Right renal pelvis (tissue), 4 donors: ENCODE measurements at places on chromosomes 11 and 22. TPM values are rescaled to one million over a fixed set of nuclear protein-coding genes. Genes with fewer than 3 reads are reported as not detected.

DNA sequence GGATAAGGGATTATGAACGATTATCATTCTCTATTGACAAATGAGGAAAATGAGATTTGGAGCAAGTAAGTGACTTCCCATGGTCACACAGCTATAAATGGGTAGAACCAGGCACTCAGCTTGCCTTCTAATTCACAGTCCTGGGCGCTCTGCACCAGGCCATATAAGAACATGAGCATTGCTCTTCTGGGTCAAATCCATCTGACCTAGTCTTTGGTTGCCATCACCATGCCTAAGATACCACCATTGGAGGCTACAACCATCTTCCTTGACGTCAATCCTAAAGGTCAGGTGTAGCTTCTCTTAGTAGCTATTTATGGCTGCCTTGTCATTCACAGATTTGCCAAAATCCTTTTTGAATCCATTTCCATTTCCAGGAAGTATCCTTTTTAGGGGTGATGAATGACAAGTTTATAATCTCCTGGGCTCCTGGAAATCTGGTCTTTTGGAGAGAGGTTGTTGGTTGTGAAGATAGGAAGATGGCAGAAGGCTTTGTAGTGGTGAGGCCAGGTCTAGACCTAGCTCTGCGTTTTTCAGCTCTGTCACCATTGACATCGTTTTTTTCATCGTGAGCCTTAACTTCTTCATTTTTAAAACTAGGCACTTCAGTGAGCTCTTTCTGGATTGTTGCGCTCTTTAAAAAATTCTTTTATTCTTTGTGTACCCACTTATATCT, 11.1 kb downstream of the ZBTB16 start:
- no peak for DNase-seq

DNA sequence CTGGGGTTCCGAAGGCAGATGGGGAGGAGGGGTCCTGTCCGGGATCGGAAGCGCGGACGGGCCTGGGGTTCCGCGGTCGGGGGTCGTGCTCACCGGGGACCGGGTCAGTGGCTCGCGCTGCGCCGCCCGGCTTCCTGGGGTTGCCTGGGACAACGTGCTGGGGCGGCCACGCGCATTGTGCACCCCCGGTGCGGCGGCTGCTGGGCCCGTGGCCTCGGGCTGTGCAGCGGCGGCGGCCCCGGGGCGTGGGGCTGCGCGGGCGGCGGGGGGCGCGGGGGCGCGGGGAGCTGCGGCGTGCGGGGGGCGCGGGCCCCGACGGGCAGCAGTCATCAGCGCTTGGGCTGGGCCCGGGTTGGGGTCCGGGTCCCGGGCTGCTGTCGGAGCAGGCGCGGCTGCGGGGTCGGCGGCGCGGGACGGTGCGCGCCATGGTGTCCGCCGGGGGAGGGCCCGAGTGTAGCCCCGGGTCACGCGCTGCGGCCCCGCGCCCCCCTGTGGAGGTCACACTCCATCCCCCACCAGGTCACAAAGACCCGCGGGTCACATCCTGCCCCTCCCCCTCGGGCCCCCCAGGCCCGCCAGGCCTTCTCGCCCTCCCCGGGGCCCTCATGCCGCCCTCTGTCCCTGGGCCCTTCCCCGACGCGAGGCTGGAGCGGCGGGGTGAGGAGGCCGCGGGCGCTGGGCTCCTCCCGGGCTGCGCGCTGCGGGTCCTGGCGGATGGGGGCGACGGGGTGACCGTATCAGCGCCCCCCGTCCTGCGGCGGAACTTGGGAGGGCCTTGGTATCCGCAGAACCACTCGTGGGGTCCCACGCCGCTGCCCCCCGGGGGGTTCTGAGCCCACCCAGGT, at the start of gene TTLL8:
TTLL8 (minus strand) TSS at position 238 of the 845 bp plus-strand sequence.
- no peak for DNase-seq

DNA sequence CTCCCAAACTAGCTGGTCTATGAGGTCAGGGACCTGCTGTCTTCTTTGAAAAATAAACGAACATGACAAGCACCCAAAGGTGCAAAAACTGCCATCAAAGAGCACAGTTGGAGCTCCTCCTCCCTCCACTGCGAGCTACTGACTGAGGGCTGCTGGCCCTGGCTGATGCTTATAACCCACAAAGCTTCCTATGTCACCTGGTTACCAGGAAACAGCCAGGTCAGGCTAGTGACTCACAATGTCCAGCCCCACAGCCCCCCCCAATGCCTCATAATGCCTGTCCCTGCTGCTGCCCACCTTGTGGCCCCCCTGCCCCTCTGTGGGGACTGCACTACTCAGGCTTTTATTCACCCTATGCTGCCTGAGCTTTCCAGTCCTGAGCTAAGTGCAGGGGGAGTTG, at the start of gene DRICH1:
DRICH1 (minus strand) TSS at position 144 of the 400 bp plus-strand sequence. CDS start 298 bp downstream, outside the sequence.
- DNase-seq, result no peak

- no peak for DNase-seq
Measured at GRCh38 chr11:129731316-129731715, 84.3 kb upstream of the TMEM45B start.

GRCh38 chr11:123475469-123475868, 45.4 kb downstream of the GRAMD1B start:
- peak; percentile 24 for DNase-seq

DNA sequence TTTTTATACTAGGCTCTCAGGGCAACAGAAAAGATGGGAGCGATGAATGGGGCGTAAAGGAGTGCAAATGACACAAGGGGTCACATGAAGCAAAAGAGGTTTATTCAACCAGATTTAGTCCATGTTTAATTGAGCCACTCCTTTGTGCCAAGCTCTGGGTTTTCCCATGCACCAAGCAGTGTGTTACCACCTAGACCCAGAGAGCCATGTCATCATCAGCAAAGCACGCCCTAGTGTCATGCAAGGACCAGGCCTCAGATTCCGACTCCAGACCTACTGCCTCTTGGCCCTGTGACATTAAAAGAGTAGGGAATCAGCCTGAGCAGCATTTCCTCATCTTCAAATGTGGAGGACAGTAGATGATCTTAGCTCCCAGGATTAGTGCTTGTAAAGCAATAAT, 1.1 kb upstream of the IGLL5 start:
- no peak for DNase-seq

DNA sequence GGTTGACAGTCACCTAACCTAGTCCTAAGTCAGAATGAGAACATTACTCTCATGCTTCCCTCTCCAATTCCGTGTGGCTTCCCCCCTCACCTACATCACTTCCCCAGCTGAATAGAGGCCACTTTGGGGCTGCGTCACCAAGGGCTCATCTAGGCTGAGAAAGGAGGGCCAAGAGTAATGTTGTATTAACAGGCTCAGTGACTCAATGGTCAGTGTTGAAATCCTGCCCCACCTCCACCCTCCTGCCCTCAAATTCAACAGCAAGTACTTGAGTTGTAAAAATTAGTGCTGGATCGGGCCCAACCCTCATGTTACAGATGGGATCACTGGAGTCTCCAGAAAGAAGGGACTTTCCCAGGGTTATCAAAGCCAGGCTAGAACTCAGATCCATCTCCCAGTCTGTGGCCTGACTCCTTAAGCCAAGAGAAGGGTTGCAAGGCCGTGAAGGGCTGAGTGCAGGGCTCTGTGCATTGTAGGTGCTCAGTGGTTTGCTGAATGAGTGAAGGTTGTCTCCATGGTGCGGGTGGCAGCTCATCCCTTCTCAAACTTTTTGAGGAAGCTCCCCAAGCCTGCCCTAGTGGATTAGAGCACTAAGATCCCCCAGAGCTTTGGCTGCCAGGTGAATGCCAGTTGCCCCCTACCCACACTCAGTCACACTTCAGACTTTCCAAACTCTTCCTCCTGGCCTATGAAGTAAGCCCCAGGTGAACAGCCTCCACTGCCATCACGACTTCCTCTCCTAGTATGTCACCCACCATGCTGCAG, 3.2 kb downstream of the DGAT2 start:
- no peak for DNase-seq

GRCh38 chr22:21991304-21991596, 8.7 kb upstream of the TOP3B start:
- DNase-seq, result no peak

GRCh38 chr11:62048100-62048499, 75.7 kb upstream of the INCENP start:
- no peak for DNase-seq

DNA sequence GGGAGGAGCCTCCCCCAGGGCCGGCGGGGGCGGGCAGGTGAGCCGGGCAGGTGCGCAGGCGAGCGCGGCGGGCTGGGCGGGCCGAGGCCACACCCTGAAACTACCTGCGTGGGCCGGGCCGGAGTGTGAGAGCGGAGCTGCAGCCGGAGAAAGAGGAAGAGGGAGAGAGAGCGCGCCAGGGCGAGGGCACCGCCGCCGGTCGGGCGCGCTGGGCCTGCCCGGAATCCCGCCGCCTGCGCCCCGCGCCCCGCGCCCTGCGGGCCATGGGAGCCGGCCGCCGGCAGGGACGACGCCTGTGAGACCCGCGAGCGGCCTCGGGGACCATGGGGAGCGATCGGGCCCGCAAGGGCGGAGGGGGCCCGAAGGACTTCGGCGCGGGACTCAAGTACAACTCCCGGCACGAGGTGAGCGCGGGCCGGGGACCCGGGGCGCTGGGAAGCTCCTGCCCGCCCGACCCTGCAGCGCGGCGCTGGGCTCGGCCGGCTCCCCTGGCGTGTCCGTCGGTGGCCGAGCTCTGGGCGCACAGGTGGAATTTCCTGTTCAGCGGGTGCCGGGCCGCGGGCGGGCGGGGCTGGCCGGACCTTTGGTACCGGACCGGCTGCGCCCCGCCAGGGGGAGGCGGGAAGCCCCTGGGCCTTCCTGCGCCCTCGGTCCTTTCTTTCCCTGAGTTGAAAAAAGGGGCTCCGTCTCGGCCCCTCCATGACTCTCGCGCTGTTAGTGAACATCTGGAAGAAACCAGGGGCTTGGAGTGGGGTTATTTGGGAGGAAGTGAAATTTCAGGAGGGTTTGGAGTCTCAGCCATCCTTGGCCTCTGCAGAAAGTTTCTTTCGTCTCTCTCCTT, at the start of gene ST14:
ST14 (plus strand) TSS at position 126 of the 841 bp plus-strand sequence; CDS start at position 324, 198 bp downstream.
- no peak for DNase-seq

- no peak for DNase-seq
Measured at GRCh38 chr11:126460417-126461095, 105.1 kb downstream of the ST3GAL4 start.

DNA sequence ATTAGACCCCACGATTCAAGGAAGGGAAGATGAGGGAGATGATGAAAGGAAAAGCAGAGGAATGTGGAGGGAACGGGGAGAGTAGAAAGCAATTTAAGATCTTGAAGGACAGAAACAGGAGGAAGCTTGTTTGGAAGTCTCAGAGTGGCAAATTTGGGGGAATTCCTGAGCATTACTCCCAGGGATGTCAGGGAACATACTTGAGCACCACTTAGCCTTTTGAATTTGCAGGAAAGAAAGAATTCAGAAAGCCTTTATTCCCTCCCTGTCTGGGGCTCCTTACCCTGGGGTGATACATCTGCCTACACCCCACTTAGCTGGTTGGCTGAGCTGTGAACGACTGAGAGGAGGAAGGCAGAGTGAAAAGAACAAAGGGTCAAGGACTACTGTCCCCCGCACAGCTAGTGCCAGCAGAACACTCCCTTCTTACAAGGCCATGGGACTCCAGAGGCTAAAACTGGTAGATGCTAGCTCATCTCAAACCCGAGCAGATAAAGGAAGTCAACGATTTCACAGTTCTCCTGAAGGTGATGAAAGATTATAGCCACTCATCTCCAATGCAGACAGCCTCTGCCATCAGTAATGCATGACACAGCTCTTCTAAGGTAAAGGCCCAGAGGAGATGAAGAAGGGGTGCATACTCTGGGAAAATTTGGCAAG, 84.0 kb upstream of the AKIP1 start:
- DNase-seq, result no peak

DNA sequence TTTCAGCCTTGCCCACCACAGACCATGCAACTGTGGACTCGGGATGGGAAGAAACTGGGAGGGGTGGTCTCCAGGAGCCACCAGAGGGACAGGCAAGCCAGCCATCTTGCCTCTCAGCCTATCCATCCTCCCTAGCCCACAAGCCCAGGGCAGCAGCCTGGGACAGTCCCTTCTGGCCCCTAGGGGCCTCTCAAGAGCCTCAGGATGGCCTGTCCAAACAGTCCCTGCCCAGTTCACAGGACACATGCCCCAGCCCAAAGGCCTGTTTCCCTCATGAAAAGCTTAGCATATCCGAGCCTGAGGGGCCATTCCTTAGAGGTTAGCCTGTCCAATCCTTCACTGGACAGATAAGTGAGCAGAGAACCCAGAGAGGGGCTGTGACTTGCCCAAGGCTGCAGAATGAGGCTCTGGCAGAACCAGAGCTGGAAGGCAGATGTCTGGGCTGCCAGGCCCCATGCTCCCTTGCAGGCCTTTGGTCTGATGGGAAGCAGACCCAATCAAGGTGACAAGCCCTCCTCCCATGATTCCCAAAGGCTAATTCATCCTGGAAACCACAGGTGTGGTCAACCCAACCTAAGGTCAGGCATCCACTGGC, 28.2 kb downstream of the LRRC10B start:
- DNase-seq, result no peak

DNA sequence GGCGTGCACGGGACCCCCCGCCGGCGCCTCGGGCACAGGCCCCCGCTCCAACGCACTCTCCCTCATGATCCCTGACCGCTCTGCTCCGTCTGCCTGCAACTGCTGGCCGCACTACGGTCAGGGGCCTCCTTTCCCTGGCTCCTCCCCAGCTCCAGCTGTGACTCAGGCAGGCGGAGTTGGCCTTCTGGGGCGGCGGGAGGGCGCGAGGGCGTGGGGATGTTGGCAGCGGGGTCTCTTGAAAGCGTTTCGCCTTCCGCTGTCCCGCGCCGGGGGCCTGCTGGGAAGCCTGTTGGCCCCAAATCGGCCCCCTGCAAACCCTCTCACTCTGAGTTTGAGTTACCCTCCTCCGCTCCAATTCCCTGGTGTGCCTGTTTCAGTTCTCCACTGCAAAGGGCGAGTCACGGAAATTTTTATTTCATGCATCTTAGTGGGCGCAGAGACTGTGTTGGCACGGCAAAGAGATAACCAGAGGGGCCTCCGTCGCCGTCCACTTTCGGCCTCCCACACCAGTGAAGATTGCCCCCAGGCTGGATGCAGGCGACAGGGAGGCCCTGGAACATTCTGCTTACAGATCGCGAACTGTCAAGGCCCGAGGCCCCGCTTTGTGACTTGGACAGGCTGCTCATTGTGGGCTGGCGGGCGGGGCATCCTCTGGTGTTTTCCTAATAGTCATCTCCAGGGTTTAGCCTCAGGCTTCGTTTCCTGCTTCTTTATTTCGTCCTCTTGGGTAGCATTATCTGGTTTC, at the start of gene CAVIN3:
CAVIN3 (minus strand) TSS at position 91 of the 745 bp plus-strand sequence; CDS start at position 66, 25 bp downstream.
- peak; percentile 32 for DNase-seq

GRCh38 chr11:86192519-86193257, 51.9 kb upstream of the EED start:
- no peak for DNase-seq

GRCh38 chr11:61297341-61297740, 2.2 kb upstream of the VWCE start:
- DNase-seq, result no peak

MIAT gene
- 0.48 TPM for polyA plus RNA-seq

LAYN gene
- polyA plus RNA-seq, result 7.0 TPM

LRRC4C gene
- polyA plus RNA-seq, result 15.3 TPM

ACTN3 gene
- 0.67 TPM for polyA plus RNA-seq
